ENCODE measurements at places on chromosomes 6 and 20. TPM values are rescaled to one million over a fixed set of nuclear protein-coding genes. Genes with fewer than 3 reads are reported as not detected.
A peak's percentile ranks its signal among the peaks of the same experiment; 100 is the strongest.

- no peak for DNase-seq
Observed at GRCh38 chr20:20367575-20368417, at the start of gene INSM1. TSS of gene INSM1 (plus strand) at chr20:20368104. CDS start at chr20:20368268, 164 bp downstream.

- peak; percentile 72 for DNase-seq
Observed at GRCh38 chr20:49846206-49846807, 33.7 kb downstream of the SLC9A8 start.

- peak; percentile 81 for DNase-seq
Observed at GRCh38 chr6:131950767-131951575, at the start of gene CCN2. TSS of gene CCN2 (minus strand) at chr6:131951372. CDS start at chr6:131951172, 200 bp downstream.

DNA sequence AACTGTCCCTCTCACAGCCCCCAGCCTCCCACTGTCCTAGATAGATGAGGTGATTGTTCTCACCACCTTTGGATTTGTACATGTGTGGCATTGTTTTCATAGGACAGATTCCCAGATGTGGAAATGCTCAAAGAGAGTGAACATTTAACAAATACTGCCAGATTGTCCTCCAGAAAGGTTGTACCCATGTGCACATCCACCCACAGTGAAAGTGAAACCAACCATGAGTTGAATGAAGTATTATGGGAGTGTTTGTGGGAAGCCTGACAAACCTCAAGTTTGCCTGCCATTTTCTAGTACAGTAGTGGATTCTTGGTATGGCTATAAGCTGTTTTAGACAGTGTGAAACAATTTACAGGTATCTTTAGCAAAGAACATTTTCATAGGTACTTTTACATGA, 42.7 kb downstream of the ANKRD6 start:
- no peak for DNase-seq

GRCh38 chr6:38738261-38738660, 23.1 kb downstream of the DNAH8 start:
- no peak for DNase-seq

GRCh38 chr6:51949526-51949925, 137.9 kb downstream of the PKHD1 start:
- no peak for DNase-seq

DNA sequence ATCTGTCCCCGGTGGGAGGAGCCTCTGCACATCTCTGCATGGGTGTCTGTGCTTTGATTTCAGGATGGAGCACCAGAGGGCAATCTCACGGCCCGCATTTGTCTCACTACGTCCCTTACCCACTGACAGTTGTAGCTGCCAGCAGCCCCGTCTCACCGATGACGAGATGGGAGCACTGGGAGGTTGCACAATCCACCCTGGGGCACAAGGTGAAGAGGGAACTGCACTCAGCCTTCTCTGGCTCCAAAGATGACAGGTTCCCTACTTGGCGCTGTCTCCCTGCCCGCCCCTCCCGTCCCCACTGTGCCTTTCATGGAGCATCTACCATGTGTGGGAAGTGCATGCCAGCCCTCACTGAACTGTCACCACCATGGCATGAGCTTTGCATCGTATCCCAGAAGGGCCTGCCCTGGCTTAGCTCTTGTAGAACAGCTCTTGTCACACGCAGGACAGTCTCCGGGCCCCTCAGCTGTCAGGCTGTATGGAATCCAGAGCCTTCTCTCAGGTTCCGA, 99.9 kb upstream of the PMEPA1 start:
- no peak for DNase-seq

DNA sequence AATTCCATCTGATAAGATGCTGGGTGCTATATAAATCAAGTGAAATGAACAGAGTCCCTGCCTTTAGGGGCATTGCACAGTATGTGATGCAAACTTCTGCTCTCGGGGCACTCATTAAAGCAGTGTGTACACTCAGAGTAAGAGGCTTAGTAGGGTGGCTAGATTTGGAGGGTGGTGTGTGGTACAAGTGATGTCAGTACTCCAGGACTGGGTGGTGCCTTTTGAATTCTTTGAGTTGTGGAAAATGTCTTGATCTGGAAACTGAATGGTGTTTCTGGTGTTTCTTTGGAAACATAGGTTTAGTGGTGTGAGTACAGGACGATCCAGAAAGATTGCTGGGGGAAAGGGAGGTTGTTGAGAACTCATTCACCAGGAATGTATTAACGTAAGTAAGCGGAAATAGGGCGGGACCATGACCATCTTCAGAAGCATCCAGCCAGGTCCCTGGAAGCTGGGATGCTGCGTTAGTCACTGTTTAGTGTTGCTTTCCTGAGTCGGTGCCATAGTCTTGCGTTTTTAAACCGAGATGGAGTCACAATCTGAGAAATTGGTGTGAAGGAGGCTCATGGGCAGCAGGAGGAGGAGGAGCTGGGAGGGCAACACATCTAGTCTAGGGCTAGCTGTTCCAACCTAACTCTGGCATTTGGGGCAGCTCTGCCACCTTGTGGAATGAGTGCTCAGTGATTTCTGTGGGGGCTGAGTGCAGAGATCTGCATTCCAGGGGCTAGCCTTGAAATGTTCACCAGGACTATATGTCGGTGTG, 70.3 kb downstream of the SCAND1 start:
- DNase-seq = peak; percentile 55

DNA sequence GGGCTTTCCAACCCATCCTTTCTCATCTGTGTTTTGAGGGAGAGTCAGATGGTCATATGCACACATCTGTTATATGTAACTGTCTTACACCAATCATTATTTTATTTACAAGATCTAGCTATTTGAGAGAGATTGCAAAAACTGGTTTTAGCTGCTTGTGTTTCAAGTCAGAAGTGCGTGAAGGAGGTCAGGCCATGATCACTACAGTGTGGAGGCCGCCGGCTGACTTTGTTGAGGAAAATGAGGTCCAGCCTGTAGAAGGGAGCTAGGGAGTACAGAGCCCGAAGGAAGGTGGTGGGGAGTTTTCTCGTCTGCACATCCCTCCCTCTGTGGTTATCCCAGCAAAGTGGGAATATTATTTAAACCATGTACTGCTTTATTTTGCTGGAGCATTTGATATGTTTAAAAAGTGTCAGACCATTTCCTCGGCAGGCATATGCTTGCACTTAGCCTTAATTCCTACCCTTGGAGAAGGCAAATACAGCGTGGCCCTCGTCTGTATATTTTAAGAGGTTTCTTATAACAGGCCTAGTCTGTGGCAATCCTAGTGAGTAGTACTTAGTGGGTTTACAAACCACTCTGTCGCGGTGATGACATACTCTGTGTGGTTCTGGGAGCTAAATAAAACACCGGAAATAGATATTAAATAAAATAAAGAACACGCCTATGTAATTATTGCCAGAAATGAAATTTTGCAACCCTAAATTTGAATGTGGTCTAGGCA, 95.6 kb downstream of the UST start:
- DNase-seq = no peak

DNA sequence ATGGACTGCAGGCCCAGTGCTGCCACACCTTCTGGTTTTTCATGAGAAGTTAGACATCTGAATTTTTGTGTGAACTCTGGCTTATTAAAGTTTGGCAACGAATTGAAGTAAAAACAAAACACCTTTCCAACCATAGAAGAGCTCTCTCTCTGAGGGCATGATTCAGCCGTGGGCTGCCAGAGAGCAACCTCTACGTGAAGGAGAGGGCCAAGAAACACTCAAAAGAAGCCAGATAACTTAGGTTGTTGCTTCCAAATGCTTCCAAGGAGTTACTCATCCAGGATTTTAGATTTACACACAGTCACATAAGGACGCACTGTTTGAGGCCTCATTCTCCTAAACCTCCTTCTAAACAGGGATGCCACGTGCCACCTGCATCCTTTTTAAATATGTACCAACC, 65.5 kb downstream of the NRN1 start:
- no peak for DNase-seq

GRCh38 chr20:61976644-61977418, 88.8 kb downstream of the TAF4 start:
- DNase-seq = no peak

GRCh38 chr20:34751453-34751852, 47.3 kb downstream of the TP53INP2 start:
- no peak for DNase-seq

DNA sequence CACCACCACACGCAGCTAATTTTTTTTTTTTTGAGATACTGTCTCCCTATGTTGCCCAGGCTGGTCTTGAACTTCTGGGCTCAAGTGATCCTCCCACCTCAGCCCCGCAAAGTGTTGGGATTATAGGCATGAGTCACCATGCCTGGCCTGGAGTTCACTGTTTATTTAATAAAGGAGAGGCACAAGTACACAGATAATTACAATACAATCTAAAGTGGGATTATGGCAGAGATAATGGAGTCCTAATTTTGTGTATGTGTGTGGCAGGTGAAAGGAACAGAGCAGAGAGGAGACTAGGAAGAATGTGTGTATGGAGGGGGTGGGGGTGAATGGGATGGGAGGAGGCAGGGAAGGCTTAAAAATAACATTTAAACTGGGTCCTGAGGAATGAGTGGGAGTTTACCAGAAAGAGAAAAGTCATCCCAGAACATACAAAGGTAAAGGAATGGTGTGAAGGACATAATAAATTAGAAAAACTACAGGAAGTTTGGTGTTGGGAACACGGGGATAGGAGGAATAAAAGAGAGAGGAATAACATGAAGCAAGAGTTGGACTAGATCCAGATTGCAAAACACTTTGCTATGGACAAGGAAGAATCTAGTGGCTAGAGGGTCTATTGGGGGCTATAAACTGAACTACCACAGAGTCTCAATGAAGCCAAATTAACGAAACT, 4.4 kb downstream of the NCOA5 start:
- DNase-seq = no peak

DNA sequence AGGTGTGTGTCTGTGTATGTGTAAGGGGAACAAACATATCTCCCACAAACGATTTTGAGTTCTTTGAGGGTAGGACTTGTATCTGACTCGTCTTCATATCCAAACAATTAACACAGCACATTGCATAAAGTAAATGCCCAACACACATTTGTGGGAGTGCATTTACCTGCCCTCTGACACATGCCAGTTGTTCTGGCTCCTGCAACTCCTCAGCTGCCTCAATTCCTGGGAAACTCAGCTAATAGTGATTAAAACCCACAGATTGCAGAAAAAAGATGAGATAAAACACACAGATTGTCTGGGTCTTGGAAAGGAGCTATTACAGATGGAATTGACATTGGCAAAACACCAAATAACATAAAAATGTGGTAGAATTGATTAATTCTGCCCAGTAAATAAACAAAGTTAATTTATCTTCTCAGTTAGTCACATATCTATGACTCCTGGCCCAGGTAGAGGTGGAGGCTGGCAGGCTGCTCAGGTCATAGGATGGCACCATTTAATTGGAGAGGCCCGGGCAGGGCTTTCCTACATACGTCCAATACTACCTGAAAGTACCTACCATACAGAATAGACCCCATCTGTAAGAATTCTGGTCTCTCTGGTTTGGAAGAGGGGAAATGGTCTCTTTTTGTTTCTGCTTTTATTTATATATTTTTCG, 71.5 kb upstream of the IFNGR1 start:
- DNase-seq = no peak

DNA sequence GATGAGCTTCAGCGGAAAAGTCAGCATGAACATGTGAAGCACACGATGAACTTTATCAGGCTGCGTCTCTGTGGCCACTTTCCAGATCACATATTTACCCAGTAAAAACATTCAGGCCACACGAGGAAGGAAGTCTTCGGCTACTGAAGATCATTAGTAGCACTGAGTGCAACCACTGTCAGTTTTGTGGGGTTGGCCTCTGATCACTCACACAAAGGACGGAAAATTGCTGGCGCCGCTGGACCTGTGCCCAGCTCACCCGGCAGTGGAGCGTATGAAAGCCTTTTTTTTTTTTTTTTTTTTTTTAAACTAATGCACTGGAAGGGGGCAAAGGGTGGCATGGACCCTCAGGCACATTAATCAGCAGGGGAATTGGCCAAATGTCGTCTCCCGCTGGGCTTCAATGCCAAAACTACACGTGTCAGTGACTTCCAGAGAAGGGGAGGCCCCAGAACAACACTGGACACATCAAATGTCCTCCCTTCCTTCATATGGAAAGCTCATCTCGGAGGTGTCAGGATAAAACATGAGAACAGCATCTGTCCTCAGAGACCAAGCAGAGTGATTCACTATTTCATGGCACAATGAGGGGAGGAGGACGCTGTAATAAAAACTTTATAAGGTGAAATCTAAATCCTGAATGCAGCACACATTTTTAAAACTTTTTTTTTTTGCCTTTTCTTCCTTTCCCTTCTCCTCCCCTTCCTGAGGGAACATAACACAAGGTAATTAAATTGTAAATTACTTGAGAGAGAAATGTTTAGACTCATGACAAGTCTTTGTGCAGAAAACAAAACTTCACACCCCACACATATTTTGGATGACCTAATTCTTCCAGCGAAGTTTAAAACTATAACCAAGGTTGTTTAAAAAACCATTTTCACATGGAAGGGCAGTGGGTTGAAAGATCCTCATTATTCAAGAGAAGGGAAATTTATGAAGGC, 223.4 kb downstream of the FOXC1 start:
- peak; percentile 68 for DNase-seq

Gene PLAGL1
- 23.5 TPM for total RNA-seq

Gene CALHM6
- total RNA-seq = not detected

Gene LRRC1
- total RNA-seq = 37.1 TPM

Gene ZSCAN23
- 46.2 TPM for total RNA-seq

Gene KCNK15
- not detected for total RNA-seq

Gene SCUBE3
- not detected for total RNA-seq

Measured in Peyer's patch (tissue), 4 donors.